ENCODE measurements at places on chromosomes 7 and 10.
A peak's percentile ranks its signal among the peaks of the same experiment; 100 is the strongest.

DNA sequence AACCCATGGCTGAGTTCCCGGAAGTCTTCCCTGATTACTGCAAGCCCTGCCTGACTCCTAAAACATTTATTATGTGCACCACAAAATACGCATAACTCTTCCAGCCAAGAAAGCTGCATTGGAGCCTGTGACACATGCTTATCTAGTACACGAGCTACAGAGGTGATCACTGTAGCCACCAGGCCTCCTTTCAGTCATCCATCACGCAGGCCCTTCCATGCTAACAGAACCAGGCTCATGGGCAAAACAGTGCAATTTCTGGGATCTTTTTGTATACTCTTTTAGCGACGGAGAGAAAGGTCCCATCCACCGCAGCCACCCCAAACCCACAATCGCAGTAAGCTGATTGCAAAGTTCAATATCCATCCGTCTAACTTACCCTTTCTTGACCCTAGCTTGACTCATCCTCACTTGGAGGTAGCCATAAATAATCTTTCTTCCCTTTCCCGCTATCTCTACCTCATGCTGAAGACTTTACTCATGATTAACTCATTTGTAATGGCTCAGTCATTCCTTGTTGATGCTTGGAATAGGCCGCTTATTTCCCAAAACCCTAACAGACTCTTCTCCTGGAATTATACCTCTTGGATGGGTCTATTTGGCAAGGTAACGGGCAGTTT is 1203.5 kb downstream of the TYW1 start:
- DNase-seq = no peak

- DNase-seq = no peak
Measured at GRCh38 chr10:73577788-73578187, 13.4 kb downstream of the USP54 start.

DNA sequence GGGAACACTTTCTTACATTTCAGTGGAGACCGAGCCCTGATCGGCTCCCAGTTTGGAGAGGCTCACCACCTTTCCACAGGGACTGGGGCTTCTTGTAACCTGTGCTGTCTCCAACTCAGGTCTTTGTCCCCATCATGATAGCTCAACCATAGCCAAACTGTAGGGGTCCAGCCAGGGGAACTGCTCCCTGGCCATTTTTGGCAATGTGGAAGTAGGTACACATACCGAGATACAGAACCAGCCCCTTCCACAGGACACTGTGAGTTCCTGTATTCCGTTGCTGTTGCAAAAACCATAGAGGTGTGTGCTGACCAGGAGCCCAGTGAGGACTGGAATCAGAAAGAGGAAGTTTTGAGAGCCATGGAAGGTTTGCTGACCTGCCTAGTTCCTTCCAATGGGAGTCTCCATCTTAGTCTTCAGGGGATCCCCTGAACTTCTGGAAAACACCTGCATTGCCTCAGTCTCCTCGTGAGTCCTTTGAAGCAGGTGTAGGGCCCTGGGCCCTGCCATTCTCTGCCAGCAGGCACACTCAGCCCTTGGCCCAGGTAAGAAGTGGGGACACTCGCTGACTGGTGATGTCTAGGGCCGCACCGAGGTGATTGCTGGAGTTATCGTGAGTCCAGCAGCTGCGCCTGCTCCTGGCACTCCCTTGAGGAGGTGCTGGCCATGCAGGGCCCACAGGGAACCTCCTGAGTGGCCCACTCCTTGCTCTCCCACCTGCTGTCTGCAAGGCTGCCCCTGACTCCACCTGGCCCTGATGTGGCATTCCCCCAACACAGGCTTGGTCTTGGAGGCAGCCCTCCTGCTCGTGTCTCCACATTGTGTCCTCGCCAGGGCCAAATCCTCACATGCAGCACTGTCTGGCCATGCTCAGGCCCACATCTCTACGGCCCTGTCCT is 11.2 kb downstream of the WDFY4 start:
- no peak for DNase-seq

GRCh38 chr7:50211130-50212015 is 93.1 kb upstream of the IKZF1 start:
- no peak for DNase-seq

DNA sequence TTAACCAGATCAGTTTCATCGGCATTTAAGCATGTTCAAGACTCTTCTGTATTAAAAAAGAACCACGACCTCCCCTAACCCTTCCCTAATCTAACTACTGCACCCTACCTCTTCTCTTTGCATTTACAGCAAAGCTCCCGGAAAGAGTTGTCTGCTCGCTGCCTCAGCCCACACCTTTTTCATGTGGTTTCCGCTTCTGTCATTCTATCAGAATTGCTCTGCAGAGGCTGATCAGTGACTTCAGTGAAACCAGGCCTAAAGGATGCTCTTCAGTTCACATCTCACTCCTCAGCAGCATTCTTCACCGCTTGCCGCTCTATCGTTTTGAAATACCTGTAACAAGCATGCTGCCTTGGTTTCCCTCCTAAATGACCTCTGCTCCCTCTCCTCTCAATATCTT is 160.9 kb downstream of the SDK1 start:
- DNase-seq = peak; percentile 29

DNA sequence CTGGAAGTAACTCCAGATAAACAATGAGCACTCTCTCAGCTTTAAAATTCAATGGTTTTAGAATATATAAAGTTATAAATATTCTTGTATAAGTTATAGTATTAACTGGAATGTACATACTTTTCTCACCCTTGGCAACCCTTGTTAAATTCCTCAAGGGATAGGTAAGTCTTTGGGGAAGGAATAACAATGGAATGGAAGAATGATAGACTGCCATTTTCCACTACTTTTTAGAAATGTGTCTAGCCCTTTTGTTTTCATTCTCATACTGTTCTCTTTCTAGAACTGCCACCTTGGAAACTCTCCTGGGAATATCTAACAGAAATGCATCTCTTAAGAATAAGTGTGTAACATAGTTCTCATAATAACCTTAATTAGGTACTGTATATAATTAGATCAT is 8.3 kb downstream of the KIF5B start:
- no peak for DNase-seq

GRCh38 chr7:7851381-7851780 is 117.2 kb upstream of the GLCCI1 start:
- DNase-seq = no peak

GRCh38 chr7:114081606-114082425 is 163.0 kb upstream of the PPP1R3A start:
- DNase-seq = no peak

- no peak for DNase-seq
Measured at GRCh38 chr10:131019696-131020095, 291.8 kb downstream of the TCERG1L start.

- no peak for DNase-seq
Measured at GRCh38 chr7:32194537-32194936, 124.3 kb upstream of the PDE1C start.

DNA sequence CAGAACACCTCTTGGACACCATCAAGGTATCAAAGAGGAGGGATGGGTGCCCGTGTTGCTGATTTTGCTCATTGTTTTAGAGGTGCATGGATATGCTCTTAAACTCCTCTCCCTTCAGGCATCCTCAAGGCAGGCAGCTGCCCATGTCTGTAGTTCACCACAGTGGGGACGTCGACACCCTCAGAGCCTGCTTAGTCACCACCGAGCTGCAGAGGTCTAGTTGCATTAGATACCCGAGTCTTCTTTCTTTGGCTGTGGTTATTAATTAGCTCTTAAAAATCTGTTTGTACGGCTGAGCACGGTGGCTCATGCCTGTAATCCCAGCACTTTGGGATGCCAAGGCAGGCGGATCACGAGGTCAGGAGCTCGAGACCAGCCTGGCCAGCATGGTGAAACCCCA is 24.7 kb upstream of the TSPAN13 start:
- DNase-seq = no peak

- no peak for DNase-seq
Measured at GRCh38 chr10:106957823-106958588, 206.5 kb downstream of the SORCS1 start.

GRCh38 chr10:70334526-70335245 is 47.7 kb downstream of the LRRC20 start:
- no peak for DNase-seq

GRCh38 chr7:39733881-39734632 is 110.7 kb downstream of the RALA start:
- DNase-seq = no peak

DNA sequence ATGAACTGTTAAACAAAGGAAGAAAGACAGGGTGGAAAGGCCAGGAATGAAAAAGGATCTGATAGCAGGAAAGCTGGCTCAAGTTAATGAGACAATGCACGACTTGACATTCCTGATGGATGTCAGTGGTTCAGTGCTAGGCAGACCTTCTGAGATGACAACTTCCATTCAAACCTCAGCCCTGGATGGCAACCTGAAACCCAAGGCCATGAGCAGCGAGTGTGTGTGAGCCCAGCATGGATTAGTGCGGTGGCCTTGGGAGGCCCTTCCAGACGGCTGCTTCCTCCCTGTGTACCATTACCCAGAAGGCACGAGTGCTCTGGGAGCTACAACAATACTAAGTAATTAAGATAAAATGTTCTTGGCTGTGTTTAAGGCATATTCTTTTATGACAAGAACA is 18.8 kb downstream of the TRIL start:
- no peak for DNase-seq

GRCh38 chr10:110782616-110783015 is 89.1 kb upstream of the PDCD4 start:
- no peak for DNase-seq
